NCI-H524 treated with DMSO at 0.1 percent for 48 hours (cell line): ENCODE measurements at places on chromosomes 7 and 10.

GRCh38 chr7:78601728-78602127 lies 803.2 kb downstream of the PHTF2 start:
- DNase-seq, result no peak

DNA sequence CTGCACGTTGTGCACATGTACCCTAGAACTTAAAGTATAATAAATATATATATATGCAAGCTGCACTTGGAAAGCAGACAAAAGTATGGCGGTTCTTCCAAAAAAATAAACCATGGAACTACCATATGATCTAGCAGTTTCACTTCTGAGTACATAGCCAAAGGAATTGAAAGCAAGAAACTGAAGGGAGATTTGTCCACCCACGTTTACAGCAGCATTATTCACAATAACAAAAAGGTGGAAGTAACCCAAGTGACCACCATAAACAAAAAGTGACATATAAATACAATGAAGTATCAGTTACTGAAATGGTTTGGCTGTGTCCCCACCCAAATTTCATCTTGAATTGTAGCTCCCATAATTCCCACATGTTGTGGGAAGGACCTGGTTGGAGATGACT lies 525.3 kb upstream of the CELF2 start:
- no peak for DNase-seq

DNA sequence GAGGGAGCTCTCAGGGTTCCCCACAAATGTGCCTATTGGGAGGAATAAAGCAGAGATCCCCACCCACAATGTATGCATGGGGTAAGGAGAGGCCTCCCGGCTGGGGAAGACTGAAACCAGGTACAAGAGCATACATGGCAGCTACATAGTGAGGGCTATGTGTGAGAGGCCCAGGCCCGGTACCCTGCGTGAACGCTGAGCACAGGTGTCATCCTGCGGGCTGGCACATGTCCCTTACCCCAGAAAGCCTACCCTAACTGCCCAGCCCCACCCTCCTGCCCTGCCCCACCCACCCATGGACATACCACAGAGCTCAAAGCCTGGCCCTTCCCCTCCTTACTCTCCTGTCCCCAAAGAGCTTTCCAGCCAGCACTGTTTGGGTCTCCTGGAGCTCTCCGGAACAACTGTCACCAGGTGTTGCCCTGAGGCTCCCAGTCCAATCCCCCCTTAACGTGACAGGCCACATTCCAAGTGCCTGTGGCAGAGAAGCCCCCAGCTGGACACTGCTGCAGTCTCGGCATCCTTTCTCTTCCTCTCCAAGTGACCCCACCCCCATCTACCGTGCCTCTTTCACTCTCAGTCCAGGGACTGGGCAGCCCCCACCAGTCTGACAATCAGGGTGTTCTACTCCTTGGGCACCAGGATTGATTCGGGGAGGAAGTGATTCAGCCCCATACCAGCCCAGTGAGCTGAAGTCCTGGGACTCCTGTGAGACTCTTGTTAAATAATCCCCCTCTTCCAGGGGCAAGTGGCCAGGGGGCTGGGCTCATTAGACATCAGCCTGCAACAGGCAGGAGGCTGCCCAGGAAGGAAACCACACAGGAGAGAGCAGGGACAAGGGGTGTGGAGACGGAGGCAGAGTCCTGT lies 19.6 kb downstream of the GRID1 start:
- no peak for DNase-seq

DNA sequence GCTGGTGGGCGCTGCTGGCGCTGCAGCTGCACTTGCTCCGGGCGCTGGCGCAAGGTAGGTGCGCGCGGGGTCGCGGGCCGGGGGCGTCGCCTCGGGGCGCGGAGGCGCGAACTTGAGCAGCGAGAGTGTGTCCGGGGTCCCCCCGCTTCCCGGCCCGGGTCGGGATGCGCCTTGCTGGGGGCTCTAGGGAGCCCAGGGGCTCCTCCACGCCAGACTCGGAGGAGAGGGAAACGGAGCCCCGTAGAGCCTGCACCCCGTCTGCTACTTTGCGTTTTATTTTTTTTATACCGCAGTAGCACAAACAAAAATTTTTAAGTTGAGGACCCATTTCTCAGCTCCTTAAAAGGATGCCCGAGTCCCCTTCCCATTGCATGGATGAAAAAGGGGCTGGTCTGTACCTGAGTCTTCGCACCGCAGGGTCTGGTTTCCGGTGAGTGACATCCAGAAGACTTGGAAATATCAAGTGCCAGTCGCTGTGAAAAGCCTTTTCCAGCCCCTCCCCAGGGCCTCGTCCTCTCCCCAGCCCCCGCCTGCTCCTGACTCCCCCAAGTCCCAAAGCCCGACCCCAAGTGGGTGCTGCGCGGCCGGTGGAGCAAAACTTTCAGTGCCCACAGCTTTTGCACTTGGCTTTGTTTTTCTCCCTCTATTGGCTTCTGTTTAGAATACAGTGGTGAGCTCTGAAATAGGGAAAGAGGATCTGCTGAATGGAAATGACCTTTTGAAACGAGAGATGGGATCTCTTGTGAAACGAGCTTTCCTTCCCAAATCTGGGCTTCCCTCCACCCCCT lies 973 bp downstream of the SDK1 start:
- DNase-seq, result no peak

- DNase-seq, result no peak
Observed at GRCh38 chr7:116621649-116622048, 50.3 kb upstream of the MET start.

DNA sequence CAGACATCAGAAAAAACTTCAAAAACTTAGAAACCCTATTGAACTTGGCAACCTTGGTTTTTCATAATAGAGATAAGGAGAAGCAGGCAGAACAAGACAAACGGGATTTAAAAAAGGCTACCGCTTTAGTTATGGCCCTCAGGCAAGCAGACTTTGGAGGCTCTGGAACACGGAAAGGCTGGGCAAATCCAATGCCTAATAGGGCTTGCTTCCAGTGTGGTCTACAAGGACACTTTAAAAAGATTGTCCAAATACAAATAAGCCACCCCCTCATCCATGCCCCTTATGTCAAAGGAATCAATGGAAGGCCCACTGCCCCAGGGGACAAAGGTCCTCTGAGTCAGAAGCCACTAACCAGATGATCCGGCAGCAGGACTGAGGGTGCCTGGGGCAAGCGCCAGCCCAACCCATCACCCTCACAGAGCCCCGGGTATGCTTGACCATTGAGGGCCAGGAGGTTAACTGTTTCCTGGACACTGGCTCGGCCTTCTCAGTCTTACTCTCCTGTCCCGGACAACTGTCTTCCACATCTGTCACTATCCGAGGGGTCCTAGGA lies 115.3 kb downstream of the NRCAM start:
- no peak for DNase-seq
